Lung (tissue), 17 donors: ENCODE measurements at places on chromosomes 6 and 20. TPM values are rescaled to one million over a fixed set of nuclear protein-coding genes. Genes with fewer than 3 reads are reported as not detected.

The NMBR gene
- total RNA-seq = 0.23 TPM

The MYLK2 gene
- total RNA-seq = 0.28 TPM

The DEFB126 gene
- not detected for total RNA-seq

The UNC5CL gene
- 1.6 TPM for total RNA-seq

GRCh38 chr6:41781366-41781730 lies 766 bp downstream of the PRICKLE4 start:
- peak; percentile 21 for DNase-seq

- DNase-seq = no peak
These were observed 25.2 kb downstream of the TRIM38 start for GRCh38 chr6:25987845-25988244.

GRCh38 chr20:18223409-18223808 lies 64.9 kb upstream of the ZNF133 start:
- DNase-seq = no peak

GRCh38 chr20:41007481-41007880 lies 21.1 kb upstream of the TOP1 start:
- no peak for DNase-seq

GRCh38 chr6:111356551-111356950 lies 126.5 kb downstream of the REV3L start:
- peak; percentile 70 for DNase-seq

DNA sequence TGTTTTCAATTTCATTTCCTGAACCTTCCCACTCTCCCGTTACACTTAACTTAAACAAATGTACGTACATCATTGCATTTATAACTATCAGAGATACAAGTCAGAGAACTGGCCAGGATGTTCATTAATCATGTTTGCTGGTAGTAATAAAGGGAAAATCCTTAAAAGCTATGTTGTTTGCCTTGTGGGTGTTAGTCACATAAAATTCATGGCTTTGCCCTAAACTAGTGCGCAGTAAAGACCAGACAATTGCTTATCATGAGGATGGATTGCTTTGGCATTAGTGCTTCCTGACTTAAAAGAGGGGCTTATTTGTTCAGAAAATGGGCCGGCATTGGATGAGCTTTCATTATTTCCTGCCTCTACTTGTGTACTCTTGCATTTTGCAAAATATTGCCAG lies 1037.3 kb upstream of the FLRT3 start:
- DNase-seq = no peak

DNA sequence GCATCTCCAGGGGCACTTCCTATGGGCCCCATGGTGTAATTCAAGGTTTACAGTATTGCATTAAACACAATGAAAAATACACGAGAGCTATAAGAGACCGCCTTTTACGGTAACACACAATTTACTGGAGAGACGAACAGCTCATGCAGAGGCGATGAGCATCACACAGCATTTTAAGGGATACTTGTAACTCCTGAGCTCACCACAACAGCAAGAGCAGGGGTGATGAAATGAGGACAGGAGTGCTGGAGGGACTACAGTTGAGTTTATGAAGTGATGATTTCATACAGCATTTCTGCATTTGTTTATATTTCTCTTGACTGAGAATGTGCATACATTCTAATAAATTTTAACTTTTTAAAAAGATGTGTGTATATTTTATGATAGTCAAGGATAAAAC lies 113.9 kb downstream of the WDR27 start:
- DNase-seq = no peak

DNA sequence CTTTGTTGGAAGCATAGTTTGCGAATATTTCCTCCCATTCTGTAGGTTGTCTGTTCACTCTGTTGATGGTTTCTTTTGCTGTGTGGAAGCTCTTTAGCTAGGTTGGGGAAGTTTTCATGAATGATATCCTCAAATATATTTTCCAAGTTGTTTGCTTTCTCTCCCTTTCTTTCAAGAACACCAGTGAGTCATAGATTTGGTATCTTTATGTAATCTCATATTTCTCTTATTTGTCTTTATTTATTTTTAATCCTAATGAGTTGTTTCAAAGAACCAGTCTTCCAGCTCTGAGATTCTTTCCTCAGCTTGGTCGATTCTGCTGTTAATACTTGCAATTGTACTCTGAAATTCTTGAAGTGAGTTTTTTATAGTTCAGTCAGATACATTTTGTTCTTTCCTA lies 628.0 kb upstream of the ID4 start:
- no peak for DNase-seq

- DNase-seq = no peak
These were observed 14.3 kb downstream of the GLO1 start for GRCh38 chr6:38688579-38689087.

- no peak for DNase-seq
These were observed 195.6 kb upstream of the CNR1 start for GRCh38 chr6:88361754-88362153.

DNA sequence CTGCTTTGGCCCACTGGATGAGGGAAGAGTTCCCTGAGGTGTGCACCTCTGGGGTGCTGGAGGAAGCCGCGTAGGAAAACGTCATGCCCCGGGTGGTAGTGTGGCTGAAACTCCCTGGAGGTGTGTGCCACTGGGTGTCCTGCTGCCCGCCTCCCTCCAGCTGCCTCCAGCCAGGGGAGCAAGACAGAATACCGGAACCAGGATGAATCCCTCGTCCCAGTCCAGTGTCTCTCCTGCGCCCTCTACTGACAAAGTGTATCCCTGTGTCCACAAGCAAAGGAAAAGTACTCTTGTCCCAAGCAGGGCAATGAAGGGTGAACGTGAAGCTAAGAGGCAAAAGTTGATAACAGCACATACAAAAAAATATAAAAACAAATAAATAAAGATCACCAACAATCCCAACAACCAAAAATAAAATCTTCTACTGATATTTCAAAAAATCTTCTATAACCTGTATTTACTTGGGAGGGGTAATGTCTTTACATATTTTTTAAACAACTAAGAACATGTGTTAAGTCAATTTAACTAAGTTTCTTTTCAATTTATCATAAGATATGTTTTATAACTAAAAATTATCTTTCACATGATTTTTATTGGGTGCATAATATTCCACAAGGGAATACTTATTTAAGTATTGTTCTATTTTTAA lies 437.6 kb downstream of the MAFB start:
- no peak for DNase-seq

- no peak for DNase-seq
These were observed 14.9 kb downstream of the NT5E start for GRCh38 chr6:85464722-85465150.

DNA sequence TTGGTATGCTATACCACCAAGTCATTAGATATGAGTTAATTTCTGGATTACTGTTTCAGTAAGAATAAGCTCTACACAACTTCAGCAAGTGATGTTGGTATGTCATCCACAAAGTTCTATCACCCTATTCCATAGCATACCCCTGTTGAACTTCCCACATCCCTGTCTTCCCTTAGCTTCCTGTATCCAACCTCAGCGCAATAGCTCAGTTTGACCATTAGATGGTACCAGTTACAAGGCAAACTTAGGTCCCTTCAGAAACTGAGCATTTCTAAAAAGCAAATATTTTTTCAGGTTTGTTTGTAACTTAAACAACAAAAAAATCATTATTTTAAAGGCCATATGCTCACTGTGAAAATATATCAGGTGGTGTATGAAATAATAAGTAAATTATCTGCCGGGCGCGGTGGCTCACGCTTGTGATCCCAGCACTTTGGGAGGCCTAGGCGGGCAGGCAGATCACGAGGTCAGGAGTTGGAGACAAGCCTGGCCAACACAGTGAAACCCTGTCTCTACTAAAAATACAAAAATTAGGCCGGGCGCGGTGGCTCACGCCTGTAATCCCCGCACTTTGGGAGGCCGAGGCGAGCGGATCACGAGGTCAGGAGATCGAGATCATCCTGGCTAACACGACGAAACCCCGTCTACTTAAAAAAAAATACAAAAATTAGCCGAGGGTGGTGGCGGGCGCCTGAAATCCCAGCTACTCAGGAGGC lies 8.8 kb upstream of the MOG start:
- DNase-seq = no peak

DNA sequence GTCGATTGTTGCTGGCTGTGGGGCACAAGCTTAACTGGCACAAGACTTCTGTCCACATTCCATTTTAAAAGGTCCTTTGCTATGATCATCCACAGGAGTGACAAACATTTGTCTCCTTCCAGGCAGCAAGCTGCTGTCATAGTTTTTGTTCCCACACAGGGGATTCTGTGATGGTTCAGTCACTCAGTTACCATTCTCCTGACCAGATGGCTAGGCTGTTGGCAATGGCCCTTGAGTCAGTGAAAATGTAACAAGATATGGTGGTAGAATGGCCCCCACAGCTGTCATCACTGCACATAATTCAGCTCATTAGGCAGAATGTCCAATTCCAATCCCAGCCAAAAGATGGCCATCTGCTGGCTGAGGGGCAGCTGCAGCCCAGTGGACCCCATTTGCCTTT lies 13.7 kb downstream of the BPIFA1 start:
- DNase-seq = no peak
